ENCODE measurements at places on chromosomes 13 and 19.

DNA sequence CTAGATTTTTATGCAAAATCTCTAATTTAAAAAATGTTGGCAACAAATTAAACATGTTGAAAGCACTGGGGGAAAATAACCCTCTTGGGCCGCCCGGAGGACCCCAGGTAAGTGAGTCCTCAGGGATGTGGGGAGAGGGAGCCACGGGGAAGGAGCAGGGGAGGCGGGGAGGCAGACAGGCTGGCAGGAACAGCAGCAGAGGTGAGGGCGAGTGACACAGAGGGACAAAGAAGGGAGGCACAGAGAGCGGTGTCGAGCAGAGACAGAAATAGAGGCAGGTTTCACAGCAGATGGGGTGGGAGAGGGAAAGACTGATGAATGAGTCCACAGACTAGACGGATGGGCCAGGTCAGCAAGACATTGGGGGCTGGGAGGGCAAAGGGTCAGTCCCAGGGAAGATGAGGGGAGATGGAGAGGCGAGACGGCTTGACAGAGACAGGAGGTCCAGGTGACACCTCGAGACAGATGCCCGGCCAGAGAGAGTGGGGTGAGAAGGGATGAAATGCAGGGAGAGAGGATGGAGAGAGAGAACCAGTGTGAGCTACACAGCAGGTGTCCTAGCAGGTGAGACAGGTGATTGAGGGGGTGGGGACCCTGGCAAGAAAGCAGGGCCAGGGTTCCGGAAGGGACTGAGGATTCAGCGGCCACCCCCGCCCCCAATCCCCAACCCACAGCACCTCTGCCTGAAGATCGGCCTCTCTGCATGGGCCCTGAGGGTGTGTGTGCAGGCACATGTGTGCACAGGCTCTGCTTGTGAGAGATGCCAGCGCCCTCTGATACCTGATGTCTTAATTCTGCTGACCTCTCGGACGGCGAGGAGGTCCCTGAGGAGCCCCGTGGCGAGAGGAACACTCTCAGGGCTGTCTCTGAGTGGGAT is 3.8 kb downstream of the LRRC4B start:
- DNase-seq, result no peak

- DNase-seq, result no peak
Observed at GRCh38 chr19:40592170-40592569, 9.0 kb upstream of the LTBP4 start.

DNA sequence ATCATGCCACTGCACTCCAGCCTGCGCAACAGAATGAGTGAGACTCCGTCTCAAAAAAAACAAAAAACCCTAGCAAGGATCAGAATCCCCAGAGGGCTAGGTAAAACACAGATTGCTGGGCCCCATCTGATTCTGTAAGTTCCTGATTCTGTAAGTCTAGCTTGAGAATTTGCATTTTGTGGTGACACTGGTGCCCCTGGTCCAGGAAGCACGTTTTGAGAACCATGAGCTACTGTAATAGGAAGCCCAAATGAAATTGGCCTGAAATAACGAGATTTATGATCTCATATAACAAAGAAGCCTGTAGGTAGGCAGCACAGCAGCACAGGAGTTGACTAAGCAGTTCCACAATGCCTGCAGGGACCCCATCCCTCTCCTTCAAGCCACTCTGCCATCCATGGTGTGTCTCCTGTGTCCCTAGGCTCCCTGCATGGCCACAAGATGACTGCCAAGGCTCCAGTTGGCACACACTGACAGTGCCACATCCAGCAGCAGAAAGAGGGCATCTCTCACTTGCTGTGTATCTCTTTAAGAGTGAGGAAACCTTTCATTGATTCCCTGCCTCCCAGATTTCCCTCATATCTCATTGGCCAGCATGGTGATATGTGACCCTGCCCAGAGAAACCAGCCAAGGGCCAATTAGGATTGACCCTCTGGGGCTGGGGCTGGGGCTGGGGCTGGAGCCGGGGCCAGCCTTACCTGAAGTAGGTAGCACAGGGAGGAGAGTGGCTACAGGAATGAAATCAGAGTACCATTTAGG is 21.7 kb downstream of the SIPA1L3 start:
- DNase-seq, result no peak

- no peak for DNase-seq
Observed at GRCh38 chr19:13788991-13789390, 6.3 kb upstream of the ZSWIM4 start.

- DNase-seq, result no peak
Observed at GRCh38 chr19:1252821-1253513, 4.6 kb downstream of the MIDN start.

GRCh38 chr19:30774252-30774766 is 402.1 kb downstream of the ZNF536 start:
- DNase-seq, result no peak

DNA sequence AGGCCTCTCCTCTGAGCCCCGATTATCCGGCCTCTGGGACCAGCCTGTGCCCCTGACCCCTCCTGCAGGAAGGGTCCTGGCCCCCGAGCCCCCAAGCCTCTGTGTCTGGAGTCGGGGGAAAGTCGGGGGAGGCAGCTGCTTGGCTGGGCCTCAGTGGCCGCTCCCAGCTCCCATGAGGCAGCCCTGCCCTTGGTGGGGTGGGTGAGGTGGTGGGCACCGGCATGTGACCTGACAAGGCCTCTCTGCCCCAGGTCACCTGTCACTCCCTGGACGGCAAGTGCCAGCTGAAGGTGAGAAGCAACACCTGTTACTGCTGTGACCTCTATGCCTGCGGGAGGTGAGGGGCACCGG is 41.5 kb downstream of the TMEM255B start:
- no peak for DNase-seq

GRCh38 chr13:49655906-49656305 is 27.6 kb downstream of the ARL11 start:
- DNase-seq, result no peak

DNA sequence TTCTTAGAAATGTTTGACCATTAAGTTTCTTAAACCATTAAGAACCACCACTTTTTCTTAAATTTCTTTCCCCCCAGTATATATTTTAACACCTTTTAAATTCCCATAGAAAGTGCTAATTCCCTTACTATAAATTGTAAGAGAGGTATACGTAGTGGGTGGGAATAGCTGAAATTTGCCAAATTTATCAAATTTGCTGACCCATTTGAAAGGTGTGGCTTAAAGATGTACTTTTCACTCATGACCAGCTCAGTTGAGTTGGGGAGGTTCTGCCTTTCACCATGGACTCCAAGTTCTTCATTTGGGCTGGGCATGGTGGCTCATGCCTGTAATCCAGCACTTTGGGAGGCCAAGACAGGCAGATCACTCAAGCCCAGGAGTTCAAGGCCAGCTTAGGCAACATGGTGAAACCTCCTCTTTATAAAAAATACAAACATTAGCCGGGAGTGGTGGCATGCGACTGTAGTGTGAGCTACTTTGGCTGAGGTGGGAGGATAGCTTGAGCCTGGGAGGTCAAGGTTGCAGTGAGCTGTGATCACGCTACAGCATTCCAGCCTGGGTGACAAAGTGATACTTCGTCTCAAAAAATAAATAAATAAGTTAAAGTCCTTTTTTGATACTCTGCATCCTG is 133.2 kb downstream of the MRPL57 start:
- no peak for DNase-seq

DNA sequence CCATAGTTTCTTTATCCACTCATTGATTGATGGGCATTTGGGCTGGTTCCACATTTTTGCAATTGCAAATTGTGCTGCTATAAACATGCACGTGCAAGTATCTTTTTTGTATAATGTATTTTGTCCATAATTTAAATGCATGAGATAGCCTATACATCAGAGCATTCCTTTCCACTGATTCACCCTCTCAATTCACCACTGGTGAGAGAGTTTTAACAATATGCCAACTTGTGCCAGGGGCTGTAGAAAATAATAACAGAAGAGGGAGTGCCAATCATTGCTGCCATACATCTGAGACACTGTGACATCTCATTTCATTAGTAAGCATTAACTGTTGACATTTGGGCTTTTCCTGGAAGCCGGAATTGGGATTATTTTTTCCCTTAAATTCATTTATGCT is 125.1 kb downstream of the RAP2A start:
- DNase-seq, result no peak

GRCh38 chr13:59000770-59001169 is 1163.0 kb downstream of the DIAPH3 start:
- no peak for DNase-seq

- no peak for DNase-seq
Observed at GRCh38 chr19:38765214-38765613, 8.1 kb downstream of the LGALS7 start.

DNA sequence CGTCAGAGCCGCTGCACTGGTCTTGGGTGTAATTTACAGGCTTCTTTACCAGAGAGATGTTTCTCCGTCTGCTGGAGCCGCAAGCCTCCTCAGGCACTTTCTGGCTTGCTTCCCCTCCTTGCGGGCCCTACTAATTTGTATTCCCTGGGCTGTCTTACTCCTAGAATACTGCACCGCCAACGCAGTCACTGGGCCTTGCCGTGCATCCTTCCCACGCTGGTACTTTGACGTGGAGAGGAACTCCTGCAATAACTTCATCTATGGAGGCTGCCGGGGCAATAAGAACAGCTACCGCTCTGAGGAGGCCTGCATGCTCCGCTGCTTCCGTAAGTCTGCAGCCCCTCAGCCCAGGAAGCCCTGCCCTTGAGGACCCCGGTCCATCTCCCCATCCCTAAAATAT is 14.1 kb upstream of the C19orf33 start:
- no peak for DNase-seq

DNA sequence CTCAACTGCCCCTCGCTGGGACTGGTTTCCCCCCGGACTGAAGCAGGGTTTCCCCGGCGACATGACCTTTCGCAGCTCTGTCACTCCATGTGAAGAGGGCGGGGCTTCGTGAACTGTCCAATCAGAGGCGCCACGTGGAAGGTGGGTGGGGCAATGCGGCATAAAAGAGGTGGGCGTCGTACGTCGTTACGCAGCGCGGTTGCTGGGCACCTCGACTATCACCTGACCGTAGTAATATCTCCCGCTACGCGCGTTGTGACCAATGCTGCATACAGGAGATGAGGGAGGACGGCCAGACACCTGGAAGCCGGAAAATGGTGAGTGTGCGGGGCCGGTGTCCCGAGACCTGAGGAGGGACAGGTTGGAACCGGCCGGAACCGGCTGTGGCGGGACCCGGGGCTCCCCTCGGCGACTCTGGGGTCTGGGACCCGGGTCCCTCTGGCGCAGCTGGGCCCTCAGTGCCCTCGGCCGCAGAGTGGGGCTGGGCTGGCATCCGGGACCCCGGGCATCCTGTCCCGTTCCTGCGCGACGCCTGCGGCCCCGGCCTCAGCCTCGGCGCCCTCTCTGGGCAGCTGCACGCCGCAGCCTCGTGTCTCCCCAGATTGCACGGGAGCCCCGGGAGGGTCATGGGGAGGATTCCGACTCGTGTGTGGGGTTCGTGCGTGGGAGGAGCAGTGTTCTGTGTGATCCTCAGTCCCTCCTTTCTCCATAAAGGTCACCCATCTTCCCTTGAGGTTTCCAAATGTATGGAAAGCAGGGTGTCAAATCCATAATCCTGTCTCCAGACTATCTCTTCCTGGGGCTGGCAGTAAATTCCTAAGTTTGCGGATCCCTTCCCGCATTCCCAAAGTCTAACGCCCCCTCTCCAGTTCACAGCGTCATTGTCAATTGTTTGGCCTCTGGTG is 32.2 kb downstream of the ZNF136 start:
- DNase-seq, result peak; percentile 86

- DNase-seq, result no peak
Observed at GRCh38 chr19:16034958-16035560, 41.2 kb upstream of the TPM4 start.

- no peak for DNase-seq
Observed at GRCh38 chr19:5692723-5693194, 2.7 kb downstream of the RPL36 start.

DNA sequence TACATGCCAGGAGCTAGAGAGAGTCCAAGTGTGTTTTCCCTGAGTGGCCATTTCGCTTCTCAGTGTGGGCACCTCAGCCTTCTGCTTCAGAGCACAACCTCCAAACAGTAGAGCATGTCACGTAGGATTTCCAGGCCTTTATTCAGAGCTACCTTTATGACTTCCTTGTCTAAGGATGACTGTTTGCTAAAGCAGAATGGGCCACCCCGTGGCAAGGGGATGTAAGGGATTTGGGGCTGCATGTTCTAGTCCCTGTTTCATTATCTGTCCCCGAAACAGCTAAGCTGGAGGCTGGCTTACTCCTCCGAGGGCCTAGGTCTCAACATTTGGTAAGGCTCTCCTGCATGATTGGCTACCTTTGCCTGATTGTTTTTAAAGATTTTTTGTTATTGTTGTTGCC is 6.0 kb downstream of the RNASEH2B start:
- no peak for DNase-seq

DNA sequence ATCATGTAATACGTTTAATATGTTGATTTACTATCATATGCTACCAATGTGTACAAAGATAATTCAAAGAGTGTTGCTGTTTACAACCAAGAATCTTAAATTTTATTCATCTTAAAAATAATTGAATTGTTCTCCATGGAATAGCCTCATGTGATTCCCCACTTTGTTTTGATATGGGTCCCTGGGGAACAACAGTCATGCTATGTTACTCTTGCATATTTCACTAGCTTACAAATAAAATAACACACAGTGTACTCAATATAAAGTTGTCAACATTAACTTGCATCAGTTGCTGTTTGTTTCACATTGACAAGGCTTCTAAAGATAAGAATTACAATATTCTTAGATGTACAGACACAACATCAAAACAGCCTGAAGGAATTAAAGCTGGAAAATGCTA is 2.3 kb downstream of the ENOX1 start:
- no peak for DNase-seq

DNA sequence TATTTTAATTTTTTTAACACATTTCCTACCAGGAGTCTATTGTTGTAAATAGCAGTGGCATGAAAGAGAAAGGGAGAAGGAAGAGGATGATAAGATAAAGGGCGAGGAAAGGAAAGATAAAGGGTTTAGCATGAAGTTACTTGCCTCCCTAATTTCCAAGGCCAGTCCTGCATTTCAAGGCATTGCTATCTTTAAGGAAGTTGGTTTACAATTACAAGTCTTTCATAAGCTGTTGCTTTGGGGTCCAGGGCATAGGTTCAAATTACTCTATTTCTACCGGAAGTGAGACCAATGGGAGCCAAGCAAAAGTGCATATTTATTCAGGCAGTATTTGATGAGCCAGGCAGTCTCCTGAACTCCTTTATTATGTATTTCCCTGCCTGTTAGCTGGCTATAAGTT is 27.7 kb upstream of the UBL3 start:
- DNase-seq, result no peak

DNA sequence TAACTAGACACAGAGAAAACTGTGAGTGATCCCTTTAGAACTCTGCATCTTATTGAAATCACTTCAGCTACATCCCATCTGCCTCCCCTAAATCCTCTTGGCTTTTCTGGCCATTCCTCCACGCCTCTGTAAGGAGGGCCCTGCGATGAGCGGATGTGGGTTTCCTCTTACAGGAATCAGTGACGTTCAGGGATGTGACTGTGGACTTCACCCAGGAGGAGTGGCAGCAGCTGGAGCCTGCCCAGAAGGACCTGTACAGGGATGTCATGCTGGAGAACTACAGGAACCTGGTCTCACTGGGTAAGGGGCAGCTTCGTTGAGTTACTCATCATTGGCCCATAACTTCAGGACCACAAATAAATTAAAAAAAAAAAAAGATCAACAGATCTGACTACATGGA is 18.5 kb downstream of the ZNF71 start:
- no peak for DNase-seq

Measured in left renal pelvis (tissue), 4 donors.